Right ventricle myocardium inferior (tissue), 1 donor: ENCODE measurements at places on chromosomes 1 and 21. TPM values are rescaled to one million over a fixed set of nuclear protein-coding genes. Genes with fewer than 3 reads are reported as not detected.

Gene SLFNL1
- 0.16 TPM for total RNA-seq

Gene NUP210L
- 0.30 TPM for total RNA-seq

Gene SPRR2A
- not detected for total RNA-seq

Gene KMO
- 0.22 TPM for total RNA-seq

Gene RASAL2
- total RNA-seq: 30.2 TPM

Gene B3GALT2
- total RNA-seq: 93.9 TPM

Gene OR10Z1
- total RNA-seq: not detected

Gene PRCC
- total RNA-seq: 42.9 TPM

Gene GSTM5
- 2.8 TPM for total RNA-seq

GRCh38 chr1:95451054-95451453 lies 217.0 kb downstream of the RWDD3 start:
- DNase-seq: no peak

DNA sequence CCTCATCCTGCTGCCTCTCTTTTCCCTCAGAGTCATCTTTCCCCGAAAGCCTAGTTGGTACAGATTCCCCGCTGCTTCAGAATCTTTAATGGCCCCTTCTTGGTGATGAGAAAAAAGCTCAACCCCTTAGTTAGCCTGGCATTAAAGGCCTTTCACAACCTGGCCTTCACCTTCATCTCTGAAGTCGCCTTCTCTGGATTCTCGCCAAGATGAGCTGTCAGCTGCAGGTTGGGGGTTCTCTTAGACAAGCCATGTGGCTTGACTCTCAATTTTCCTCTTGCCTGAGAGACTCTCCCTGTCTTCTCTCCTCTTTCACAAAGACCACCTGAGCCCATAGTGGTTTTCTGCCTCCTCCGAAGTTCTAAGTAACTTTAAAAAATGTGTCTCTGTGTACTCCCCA lies 15.5 kb upstream of the DISC1 start:
- DNase-seq: no peak

- no peak for DNase-seq
These were observed 5.2 kb downstream of the MTARC1 start for GRCh38 chr1:220791956-220792355.

GRCh38 chr1:33715195-33715811 lies 148.6 kb upstream of the HMGB4 start:
- no peak for DNase-seq

GRCh38 chr1:101307985-101308689 lies 71.3 kb downstream of the S1PR1 start:
- DNase-seq: no peak

GRCh38 chr1:25477448-25478034 lies 46.8 kb downstream of the MACO1 start:
- DNase-seq: no peak

DNA sequence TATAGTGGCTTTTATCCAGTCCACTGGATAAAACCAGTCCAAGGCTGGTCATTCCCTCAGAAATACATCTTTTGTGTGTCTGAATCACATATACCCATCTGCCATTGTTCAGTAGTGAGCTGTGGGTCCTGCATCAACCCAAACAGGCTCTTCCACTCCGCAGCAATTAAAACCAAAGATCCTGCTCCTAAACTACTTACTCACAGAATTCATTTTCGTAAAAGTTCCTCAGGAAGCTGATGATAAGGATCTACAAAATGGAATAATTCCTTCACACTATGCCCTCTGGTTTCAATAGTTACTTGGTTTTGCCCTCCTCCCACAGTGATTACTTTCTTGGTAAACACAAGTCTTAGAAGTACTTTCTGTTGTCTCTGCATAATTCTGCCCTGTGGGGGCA lies 5.1 kb upstream of the MFSD2A start:
- DNase-seq: no peak

- peak; percentile 27 for DNase-seq
These were observed 599.4 kb downstream of the LTN1 start for GRCh38 chr21:28393279-28393678.

GRCh38 chr1:6489799-6490180 lies 1.7 kb downstream of the PLEKHG5 start:
- DNase-seq: peak; percentile 83

- no peak for DNase-seq
These were observed 1.8 kb downstream of the ARPC5 start for GRCh38 chr1:183633676-183634343.

DNA sequence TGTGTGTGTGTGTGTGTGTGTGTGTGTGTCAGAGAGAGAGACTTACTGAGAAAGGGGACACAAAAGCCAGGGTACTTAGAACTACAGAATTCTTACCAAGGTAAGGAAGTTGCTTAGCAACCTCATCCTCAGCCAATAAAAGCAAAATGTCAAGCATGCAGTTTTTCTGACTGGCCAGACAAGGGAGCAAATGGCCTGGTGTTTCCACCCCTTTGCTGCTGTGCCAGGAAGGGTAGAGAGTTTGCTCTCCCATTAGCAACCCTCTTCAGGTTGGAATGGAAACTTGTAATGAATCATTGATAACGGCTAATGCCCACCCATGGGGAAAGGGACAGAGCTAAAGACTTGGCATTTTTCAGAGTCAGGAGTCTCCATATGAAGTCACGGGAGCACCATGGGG lies 10.6 kb downstream of the RXRG start:
- no peak for DNase-seq

- no peak for DNase-seq
These were observed 269.7 kb upstream of the CSF3R start for GRCh38 chr1:36752431-36752830.
